Effector memory CD4-positive, alpha-beta T cell (primary cell): ENCODE measurements at places on chromosomes 1 and 21.

DNA sequence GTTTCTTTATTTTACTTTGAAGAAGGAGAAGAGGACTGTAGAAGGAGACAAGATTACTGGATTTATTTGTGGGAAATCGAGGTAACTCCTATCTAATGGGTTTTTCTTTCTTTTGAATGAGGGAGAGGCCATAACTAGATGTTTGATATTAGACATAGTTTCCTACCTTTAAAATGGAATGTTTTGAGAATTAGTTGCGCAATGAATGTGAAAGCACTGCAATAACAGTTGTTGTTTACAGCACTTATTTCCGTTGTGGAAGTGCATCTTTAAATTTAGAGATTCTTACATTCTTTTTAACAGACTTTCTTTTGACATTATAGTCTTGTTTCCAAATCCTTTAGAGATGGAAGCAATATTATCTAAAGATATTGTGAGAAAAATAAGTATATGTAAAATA, 229.0 kb downstream of the SRGAP2C start:
- no peaks in the 10 kb centered on the region for H3K4me1 ChIP-seq
- H3K4me3 ChIP-seq, result no peak overlapping the region
- no peak overlapping the region for H3K27ac ChIP-seq
- no peak for DNase-seq

DNA sequence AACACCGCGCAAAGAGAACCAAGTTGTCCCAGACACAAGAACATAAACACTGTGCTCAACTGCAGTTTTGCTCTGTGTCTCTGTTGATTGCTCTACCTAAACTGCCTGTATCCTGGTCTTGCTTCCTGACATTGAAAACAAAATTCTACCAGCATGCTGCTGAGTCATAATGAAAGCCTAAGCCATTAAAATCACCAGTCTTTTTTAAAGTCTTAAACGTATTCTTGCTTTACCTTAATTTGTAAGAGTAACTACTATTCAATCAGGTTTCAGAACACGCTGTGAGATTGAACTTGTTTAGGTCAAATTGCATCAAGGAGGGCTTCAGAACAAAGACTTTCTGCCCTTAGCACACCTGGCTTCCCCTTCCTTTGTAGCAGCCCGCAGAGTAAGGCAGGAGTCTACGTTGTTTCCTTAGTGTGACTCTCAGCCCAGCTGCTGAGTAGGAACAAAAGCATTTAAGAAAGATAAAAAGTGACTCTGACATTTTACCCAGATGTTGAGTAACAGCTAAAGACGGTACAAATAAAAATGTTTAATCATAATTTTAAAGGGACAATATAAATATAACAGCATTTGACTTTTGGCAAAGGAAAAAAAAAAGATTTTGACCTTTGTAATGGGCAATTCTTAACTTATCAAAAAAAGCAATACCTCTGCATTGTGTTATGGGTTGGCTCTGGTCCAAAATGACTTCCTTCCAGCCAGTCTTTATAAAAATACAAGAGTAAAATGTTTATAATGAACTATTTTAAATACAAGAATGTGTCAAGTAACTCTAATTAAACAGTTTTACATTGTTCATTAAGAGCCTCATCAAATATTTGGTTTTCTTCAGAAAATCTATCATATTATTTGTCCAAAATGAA, 186.9 kb upstream of the ADGRL4 start:
- no peaks in the 10 kb centered on the region for H3K4me1 ChIP-seq
- H3K4me3 ChIP-seq, result no peak overlapping the region
- no peaks in the 10 kb centered on the region for H3K36me3 ChIP-seq
- no peaks in the 10 kb centered on the region for H3K27me3 ChIP-seq
- H3K27ac ChIP-seq, result no peak overlapping the region

DNA sequence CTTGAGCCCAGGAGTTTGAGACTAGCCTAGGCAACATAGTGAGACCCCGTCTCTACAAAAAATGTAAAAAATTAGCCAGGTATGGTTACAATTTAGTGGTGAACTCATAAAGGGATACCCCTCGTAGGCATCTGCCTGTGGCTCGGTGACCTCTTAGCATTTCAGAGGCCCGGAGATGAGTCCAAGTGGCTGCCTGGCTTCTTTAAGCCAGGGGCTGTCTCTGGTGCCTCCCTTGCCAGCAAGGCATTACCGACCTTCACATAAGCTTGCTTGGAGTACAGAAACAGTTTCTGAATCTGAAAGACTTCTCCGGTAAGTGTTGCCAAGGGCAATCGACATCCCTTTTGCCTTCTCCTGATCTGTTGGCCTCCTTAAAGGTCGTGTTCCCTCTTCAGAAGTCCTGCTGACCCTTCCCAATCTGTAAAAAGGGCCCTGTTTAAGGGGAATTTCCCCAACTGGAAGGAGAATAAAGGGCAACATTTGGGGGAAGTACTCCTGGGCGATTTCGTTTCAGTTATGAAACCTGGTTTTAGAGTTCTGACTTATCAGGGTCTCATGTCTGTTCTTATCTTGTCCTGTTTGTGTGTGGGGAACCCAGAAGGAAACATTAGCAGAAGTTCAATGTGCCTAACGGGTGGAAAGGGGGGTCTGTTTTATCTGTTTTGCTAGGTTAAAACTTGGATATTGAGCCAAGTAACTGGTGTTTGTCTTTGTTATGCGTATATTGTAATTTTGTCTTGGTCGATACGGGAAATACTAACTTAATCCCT, 32.9 kb downstream of the KIFAP3 start:
- H3K4me3 ChIP-seq, result no peak overlapping the region
- H3K27ac ChIP-seq, result no peak overlapping the region
- H3K4me1 ChIP-seq, result no peaks in the 10 kb centered on the region
- DNase-seq, result no peak

- H3K36me3 ChIP-seq, result peaks cover 70% of the 10 kb centered on the region
- DNase-seq, result peak; percentile 67
- peaks cover 92% of the 10 kb centered on the region for H3K4me1 ChIP-seq
- peak overlapping the region; percentile 66 for H3K27ac ChIP-seq
Observed at GRCh38 chr1:154342836-154343472, 17.6 kb downstream of the ATP8B2 start.

GRCh38 chr1:192984080-192984479, 75.1 kb downstream of the UCHL5 start:
- DNase-seq, result no peak
- no peaks in the 10 kb centered on the region for H3K4me1 ChIP-seq
- H3K4me3 ChIP-seq, result no peak overlapping the region
- H3K27ac ChIP-seq, result no peak overlapping the region
- H3K36me3 ChIP-seq, result no peaks in the 10 kb centered on the region

DNA sequence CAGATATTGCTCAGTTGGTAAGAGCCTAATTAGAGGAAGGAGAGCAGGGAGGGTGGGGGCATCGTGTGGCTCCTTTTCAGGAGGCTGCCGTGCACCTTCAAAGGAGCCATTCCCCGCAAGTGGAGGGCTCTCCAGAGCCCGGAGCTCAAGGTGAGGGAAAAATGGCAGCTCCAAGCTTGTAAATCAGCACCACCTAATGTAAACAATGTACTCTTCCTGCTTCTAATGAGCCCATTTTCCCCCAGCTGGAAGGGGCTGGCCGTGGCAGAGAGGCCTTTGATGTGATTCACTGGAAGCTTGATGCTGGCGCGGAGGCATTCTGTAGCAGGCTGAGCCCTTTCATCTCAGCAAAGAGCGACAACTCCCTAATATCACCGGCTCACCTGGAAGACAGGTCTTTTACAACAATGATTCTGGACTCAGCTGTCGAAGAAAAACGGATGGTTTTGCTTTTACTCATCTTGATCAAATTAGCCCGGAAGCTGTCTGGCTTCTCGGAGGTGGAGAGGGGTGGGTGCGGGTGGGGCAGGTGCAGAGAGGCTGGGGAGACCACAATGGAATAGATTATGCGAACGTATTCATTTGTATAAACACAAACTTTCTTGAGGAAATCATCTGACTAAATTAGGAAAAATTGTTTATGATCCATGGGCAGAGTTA, 112.5 kb downstream of the RRAGC start:
- no peaks in the 10 kb centered on the region for H3K27me3 ChIP-seq
- no peaks in the 10 kb centered on the region for H3K36me3 ChIP-seq
- H3K4me3 ChIP-seq, result no peak overlapping the region

DNA sequence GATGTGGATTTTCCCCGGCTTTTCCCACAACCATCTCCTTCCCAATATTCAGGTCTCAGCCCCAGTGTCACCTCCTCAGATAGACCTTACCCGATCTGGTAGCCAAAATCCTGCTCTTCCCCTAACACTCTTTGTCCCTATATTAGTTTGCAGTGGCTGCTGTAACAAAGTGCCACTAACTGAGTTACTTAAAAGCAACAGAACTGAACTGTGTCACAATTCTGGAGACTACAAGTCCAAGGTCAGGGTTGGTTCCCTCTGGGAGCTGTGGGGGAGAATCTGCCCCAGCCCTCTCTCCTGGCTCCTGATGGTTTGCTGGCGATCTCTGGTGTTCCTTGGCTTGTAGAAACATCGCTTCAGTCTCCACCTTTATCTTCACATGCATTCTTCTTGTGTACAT, 64.0 kb downstream of the NENF start:
- no peak overlapping the region for H3K4me3 ChIP-seq
- H3K36me3 ChIP-seq, result no peaks in the 10 kb centered on the region
- DNase-seq, result no peak
- H3K4me1 ChIP-seq, result no peaks in the 10 kb centered on the region
- H3K27ac ChIP-seq, result no peak overlapping the region

DNA sequence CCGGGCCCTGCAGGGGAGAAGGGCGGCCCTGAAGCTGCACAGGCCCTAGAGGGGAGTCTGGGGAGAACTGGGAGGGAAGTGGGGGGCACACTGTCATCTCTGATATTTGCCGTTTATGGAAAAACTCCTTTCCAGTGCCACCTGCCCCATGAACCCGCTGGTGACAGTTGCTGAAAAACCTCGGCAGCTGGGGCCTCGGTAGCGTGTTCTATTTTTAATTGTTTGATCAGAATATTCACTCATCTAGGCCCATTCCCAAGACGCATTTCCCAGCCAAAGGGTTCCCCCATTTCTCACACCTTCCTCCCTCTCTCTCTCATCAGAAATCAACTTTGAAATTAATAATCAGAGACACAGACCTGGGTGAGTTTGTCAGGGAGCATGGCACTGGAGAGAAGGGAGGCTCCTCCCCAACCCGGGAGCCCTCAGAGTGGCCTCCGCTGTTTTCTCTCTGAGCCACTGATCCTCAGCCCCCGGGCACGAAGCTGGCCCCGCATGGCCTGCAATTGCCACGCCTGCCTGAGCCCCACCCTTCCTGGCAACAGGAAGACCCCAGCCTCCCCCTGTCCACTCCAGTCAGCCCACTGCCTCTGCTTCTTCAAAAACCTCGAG, 111.1 kb downstream of the CASZ1 start:
- H3K4me3 ChIP-seq, result no peak overlapping the region
- DNase-seq, result no peak
- no peaks in the 10 kb centered on the region for H3K27me3 ChIP-seq
- H3K36me3 ChIP-seq, result no peaks in the 10 kb centered on the region
- no peak overlapping the region for H3K27ac ChIP-seq

- DNase-seq, result no peak
- no peak overlapping the region for H3K27ac ChIP-seq
- no peaks in the 10 kb centered on the region for H3K27me3 ChIP-seq
- no peaks in the 10 kb centered on the region for H3K4me1 ChIP-seq
- H3K4me3 ChIP-seq, result no peak overlapping the region
Observed at GRCh38 chr1:239619190-239619589, 232.8 kb downstream of the CHRM3 start.

DNA sequence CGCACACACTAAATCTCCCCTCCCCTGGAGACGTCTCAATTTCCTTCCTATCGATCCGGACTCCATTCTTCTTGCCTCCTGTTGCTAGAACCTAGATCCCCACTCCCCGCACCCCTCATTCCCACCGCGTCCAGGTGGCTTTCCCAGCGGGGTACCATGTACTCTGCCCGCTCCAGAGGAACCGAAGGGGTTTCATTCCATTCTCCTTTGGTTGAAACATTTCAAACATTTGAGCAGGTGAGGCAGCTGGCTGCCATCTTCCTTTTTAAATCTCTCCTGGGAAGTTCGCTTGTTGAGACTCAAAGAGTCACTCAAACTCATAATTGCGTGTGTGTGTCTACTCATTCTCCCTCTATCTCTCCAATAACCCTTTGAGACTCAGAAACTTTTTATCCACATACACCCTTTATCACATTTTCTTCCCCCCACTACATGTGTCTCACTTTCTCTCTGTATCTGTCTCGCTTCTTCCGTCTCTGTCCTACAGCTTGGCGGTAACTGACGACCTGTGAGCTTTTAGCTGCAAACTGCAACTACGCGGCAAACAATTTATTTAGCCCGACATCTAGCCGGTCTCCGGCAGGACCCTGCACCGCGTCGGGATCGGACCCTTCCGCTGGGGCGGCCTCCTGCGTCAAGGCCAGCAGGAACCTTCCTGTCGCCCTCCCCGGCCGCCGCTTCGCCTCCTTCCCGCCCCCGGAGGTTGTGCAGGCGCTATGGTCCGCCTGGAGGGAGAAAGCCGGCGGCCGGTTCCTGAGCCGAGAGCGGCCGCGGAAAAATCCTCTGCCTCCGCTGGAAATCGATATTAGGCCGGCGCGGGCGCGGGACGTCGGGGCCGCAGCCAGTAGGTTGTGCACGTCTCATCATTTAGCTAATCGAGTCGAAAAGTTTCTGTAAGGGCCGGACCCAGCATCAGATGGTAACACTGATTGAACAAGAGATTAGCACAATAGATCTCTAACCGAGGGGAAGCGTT, 3.0 kb upstream of the FOXD3 start:
- DNase-seq, result no peak
- H3K36me3 ChIP-seq, result no peaks in the 10 kb centered on the region
- peaks cover 83% of the 10 kb centered on the region for H3K27me3 ChIP-seq
- H3K4me3 ChIP-seq, result no peak overlapping the region

- no peaks in the 10 kb centered on the region for H3K27me3 ChIP-seq
- DNase-seq, result no peak
- H3K4me3 ChIP-seq, result no peak overlapping the region
- H3K36me3 ChIP-seq, result no peaks in the 10 kb centered on the region
- no peak overlapping the region for H3K27ac ChIP-seq
Observed at GRCh38 chr1:237711281-237711680, 179.4 kb downstream of the ZP4 start.

GRCh38 chr1:161019751-161020495, 1.0 kb downstream of the F11R start:
- H3K27ac ChIP-seq, result peak overlapping the region; percentile 62
- H3K4me1 ChIP-seq, result peaks cover 18% of the 10 kb centered on the region
- peak overlapping the region; percentile 69 for H3K4me3 ChIP-seq

DNA sequence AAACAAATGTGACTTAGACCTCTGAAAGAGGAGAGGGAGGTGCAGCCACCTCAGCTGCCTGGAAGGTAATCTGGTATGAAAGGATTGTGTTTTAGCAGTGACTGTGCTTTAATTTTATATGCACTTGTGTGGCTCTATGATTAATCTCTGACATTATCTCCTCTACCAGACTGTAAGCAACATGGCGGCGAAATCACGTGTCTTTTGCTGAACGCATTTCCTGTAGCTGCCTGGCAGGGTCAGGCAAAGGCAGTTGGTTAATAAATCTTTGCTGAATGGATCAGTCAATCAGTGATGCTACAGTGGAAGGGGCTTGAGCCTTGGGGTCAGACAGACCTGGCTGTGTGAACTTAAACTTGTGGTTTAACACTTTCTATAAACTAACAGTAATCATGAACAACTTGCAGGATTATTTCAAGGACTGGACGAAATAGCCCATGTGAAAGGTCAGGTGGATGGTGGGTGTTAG, 96.9 kb downstream of the ADSS2 start:
- H3K27ac ChIP-seq, result no peak overlapping the region
- no peak for DNase-seq
- no peaks in the 10 kb centered on the region for H3K36me3 ChIP-seq
- H3K4me1 ChIP-seq, result no peaks in the 10 kb centered on the region

- DNase-seq, result no peak
- no peaks in the 10 kb centered on the region for H3K36me3 ChIP-seq
- H3K27me3 ChIP-seq, result no peaks in the 10 kb centered on the region
- H3K27ac ChIP-seq, result no peak overlapping the region
Observed at GRCh38 chr1:174923820-174924219, 75.9 kb upstream of the CACYBP start.

GRCh38 chr21:31273278-31273677, 70.8 kb downstream of the TIAM1 start:
- no peaks in the 10 kb centered on the region for H3K36me3 ChIP-seq
- no peak overlapping the region for H3K4me3 ChIP-seq
- DNase-seq, result no peak
- H3K4me1 ChIP-seq, result peaks cover 9% of the 10 kb centered on the region
- H3K27me3 ChIP-seq, result no peaks in the 10 kb centered on the region
